ENCODE measurements at places on chromosomes 7 and 10. TPM values are rescaled to one million over a fixed set of nuclear protein-coding genes. Genes with fewer than 3 reads are reported as not detected.

DNA sequence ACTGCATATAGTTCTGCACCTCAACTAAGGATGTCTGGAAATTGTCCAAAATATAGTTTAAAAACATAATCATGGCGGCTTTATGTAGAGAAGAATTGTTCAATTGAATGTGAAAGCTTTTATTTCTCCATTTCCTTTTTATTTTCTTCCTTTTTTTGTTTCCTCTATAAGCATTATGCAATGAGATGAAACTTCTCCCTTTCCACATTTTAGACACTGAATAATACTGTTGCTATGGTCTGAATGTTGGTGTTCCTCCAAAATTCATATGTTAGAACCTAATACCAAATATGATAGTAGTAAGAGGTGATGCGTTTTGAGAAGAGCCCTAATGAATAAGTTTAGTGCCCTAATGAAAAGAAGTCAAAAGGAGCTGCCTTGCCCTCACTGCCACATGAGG, 175.0 kb downstream of the RNLS start:
- no peak for DNase-seq

GNAI1 gene
- total RNA-seq, result 101 TPM

FGFR2 gene
- total RNA-seq, result 50.3 TPM

VKORC1L1 gene
- total RNA-seq, result 30.7 TPM

Data from renal cortical epithelial cell (primary cell).